ENCODE measurements at places on chromosomes 16 and 17.

DNA sequence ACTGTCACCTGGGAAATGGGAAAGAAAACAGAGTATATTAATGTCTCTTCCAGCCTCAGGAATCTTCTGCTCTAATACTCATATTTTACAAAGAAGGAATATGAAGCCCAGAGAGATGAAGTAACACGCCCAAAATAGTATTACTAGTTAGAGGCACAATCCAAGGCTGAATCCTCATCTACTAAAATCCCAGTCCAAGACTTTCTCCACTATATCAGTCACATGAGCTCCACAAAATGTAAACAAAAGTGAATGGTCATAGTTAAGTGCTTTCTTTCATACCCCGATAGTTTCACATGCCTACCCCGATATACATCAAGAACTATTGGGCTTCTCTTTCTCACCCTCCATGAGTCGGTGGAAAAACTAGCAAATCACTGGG lies 965 bp downstream of the INTS2 start:
- H3K36me3 ChIP-seq, result peaks cover 13% of the 10 kb centered on the region
- H3K27me3 ChIP-seq, result no peaks in the 10 kb centered on the region
- peak overlapping the region; percentile 76 for H3K4me3 ChIP-seq
- peak overlapping the region; percentile 81 for H3K27ac ChIP-seq
- DNase-seq, result no peak

DNA sequence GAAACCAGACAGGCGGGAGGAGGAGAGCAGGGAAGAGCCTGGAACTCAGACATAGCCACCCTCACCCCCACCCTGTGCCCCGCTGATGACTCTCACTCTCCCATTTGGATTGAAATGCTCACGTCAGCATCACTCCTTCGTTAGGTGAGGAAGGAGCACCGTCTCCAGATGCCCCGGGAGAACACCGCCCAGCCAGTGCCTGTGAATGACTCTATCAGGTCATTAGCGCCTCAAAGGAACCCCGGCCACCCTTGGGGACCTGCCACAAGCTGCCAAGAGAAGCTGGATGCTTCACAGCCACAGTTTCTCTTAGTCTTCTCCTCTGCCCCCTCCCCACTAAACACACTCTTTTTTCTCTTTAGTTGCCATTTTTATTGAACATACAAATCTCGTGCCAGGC lies 66.0 kb downstream of the CACNG3 start:
- no peak overlapping the region for H3K27ac ChIP-seq
- no peak overlapping the region for H3K4me3 ChIP-seq
- no peaks in the 10 kb centered on the region for H3K36me3 ChIP-seq
- no peaks in the 10 kb centered on the region for H3K27me3 ChIP-seq

DNA sequence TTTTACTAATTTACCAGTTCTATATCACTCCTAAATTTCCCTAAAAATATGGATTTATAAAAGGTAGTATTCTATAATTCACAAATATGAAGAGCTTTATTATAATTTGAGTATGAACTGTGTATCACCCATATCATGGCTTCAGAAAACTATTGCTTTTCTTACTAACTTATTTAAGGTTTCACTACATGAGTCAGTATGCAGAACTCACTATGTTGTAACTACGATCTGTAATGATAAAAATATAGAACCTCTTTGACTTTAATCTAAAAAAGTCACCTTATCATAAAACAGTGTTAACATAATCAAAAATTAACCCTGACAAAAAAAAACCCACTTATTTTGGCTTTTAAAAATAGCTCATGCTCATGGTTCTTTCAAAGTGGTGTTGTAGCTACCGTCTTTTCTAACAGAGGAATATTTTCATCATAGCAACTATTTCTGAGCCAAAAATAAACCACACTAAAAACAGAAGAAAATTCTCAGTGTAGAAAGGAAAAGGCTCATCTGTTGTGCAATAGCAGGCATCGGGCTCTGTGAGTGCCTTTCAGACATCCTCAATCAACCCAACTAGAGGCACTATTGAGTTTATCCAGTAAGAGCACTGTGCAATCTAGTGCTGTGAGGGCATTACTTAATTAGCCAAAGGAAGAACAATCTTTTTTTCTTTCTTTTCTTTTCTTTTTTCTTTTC lies 42.1 kb downstream of the ITGAM start:
- peak; percentile 23 for DNase-seq
- H3K4me3 ChIP-seq, result no peak overlapping the region
- no peak overlapping the region for H3K27ac ChIP-seq
- no peaks in the 10 kb centered on the region for H3K27me3 ChIP-seq
- no peaks in the 10 kb centered on the region for H3K4me1 ChIP-seq

DNA sequence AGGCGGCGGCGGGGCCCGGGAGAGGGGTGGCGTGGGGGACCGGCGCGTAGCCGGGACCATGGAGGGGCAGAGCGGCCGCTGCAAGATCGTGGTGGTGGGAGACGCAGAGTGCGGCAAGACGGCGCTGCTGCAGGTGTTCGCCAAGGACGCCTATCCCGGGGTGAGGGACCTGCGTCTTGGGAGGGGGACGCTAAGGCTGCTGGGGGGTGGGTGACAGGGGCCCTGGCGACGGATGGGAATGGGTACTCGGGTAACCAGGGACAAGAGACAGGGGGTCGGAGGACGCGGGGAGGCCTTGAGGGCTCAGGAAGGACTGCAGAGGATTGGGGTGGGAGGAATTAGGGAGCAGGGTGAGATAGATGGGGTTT lies 243 bp downstream of the RND2 start:
- no peaks in the 10 kb centered on the region for H3K36me3 ChIP-seq
- DNase-seq, result peak; percentile 75
- H3K4me3 ChIP-seq, result peak overlapping the region; percentile 98
- no peak overlapping the region for H3K27ac ChIP-seq

DNA sequence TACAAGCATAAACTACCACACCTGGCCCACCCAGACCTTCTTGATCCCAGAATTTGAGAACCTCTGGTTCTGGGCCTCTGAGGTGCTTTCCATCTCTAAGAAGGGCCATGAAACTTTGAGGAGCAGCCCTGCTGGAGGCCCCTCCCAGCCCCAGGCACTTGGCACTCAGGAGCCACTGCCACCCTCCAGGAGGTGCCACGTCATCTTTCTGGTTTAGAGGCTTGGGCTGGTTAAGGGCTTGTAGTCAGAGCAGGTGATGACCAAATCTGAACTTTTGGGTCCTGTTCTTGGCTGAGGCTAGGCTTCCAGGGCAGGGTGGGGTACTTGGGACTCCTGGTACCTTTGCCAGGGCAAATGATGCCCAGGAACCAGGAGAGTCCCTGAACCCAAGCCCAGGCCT lies 13.8 kb upstream of the DLX4 start:
- H3K4me1 ChIP-seq, result no peaks in the 10 kb centered on the region
- no peak for DNase-seq
- no peak overlapping the region for H3K4me3 ChIP-seq
- no peaks in the 10 kb centered on the region for H3K36me3 ChIP-seq
- peaks cover 3% of the 10 kb centered on the region for H3K27me3 ChIP-seq
- H3K27ac ChIP-seq, result no peak overlapping the region

DNA sequence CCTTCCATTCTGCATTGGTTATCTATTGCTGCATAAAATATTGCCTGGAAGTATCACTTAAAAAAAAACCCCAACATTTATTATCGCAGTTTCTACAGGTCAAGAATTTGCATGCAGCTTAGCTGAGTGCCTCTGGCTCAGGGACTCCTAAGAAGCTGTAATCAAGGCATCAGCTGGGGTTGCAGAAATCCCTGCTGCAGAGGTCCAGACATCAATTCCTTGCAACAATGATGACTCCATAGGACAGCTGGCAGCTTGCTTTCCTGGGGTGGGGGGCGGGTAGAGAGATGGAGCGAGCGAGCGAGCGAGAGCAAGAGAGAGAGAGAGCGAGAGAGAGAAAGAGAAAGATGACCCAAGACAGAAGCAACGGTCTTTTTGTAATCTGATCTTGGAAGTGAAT lies 308.1 kb downstream of the HAPSTR1 start:
- no peaks in the 10 kb centered on the region for H3K27me3 ChIP-seq
- H3K4me1 ChIP-seq, result peaks cover 10% of the 10 kb centered on the region
- DNase-seq, result no peak
- H3K36me3 ChIP-seq, result no peaks in the 10 kb centered on the region

GRCh38 chr17:67138392-67138791 lies 94.0 kb downstream of the CACNG1 start:
- H3K36me3 ChIP-seq, result no peaks in the 10 kb centered on the region
- DNase-seq, result no peak
- H3K27me3 ChIP-seq, result no peaks in the 10 kb centered on the region
- no peak overlapping the region for H3K4me3 ChIP-seq

- no peaks in the 10 kb centered on the region for H3K4me1 ChIP-seq
- DNase-seq, result no peak
These were observed 3.9 kb upstream of the SLC12A3 start for GRCh38 chr16:56861092-56861610.

DNA sequence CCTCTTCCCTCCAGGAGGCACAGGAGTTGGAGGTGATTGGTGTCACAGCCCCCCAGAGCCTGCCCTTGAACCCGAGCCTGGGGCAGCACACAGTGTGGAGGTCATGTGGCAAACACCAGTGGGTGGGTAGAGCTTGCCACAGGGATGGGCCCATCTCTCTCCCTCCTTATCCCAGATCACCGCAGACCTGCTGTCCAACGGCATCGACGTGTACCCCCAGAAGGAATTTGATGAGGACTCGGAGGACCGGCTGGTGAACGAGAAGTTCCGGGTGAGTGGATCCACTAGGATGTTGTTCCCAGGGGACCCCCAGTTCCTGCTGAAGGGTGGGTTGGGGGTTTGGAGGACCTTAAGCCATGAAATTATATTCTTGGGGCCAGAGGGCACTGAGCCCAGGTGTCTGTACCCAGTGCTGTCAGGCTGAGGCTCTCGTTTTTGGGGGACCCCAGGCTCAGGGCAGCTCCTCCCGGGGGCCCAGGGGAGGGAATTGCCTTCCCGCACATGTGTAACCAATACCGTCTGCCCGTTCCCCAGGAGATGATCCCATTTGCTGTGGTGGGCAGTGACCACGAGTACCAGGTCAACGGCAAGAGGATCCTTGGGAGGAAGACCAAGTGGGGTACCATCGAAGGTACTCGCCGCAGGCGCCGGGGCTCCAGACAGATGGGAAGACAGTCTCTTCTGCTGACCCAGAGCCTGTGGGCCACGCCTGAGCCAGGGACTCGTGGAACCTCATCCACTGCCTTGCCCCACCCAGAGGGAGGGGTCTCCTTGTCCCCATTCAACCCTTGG lies 351.9 kb downstream of the SEC14L1 start:
- no peak overlapping the region for H3K27ac ChIP-seq
- H3K4me1 ChIP-seq, result no peaks in the 10 kb centered on the region
- H3K4me3 ChIP-seq, result no peak overlapping the region
- H3K36me3 ChIP-seq, result no peaks in the 10 kb centered on the region
- DNase-seq, result no peak

DNA sequence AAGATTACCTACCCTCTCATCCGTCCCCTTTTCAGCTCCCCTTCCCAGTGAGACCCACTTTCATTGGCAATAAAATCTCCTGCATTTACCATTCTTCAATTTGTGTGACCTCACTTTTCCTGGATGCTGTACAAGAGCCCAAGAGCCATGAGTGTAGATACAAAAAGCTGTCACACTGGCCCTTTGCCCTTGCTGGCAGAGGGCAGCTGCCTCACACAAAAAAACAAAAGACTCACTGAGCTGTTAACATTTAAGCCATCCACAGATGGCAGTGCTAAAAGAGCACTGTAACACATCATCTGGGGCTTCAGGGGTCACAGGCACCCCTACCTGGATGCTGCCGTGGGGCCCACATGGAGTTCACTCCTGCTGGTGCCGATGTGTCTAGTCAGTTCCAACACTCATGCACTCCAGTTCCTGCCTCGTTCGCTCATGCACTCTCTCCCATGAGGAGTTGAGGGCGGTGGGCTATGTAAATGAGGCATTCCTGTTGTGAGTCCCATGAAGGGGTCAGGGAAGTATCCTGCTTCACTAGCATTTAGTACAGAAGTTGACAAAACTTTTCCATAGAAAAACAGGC lies 123.1 kb downstream of the CA10 start:
- H3K4me1 ChIP-seq, result no peaks in the 10 kb centered on the region
- H3K27me3 ChIP-seq, result no peaks in the 10 kb centered on the region
- H3K4me3 ChIP-seq, result no peak overlapping the region
- H3K36me3 ChIP-seq, result no peaks in the 10 kb centered on the region
- no peak overlapping the region for H3K27ac ChIP-seq

DNA sequence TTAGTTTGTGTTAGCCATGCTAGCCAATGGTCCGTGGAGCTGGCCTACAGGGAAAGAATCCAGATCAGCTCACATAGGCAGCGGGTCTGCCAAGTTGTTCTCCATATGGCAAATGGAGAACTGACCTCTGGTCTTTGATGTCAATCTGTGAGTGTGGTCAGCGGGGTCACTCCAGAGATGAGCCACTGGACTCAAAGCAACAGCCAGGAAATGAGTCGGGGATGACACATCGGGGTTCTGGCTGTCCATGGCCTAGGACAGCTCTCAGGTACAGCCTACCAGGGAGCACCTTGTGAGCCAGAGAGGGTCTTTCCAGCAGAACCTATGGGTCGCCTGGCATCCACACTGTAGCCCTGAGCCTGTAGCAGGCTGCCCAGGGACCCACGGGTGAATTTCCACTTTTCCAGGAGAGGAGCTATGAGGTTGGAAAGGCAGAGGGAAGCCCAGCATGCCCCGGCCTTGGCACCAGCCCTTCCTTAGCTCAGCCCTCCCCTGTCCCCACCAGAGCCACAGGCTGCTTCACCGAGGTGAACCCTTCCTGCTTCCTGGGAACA lies 203.0 kb upstream of the TNRC6C start:
- no peak overlapping the region for H3K27ac ChIP-seq
- DNase-seq, result no peak
- no peaks in the 10 kb centered on the region for H3K36me3 ChIP-seq
- H3K4me3 ChIP-seq, result no peak overlapping the region
- H3K4me1 ChIP-seq, result no peaks in the 10 kb centered on the region
- no peaks in the 10 kb centered on the region for H3K27me3 ChIP-seq

DNA sequence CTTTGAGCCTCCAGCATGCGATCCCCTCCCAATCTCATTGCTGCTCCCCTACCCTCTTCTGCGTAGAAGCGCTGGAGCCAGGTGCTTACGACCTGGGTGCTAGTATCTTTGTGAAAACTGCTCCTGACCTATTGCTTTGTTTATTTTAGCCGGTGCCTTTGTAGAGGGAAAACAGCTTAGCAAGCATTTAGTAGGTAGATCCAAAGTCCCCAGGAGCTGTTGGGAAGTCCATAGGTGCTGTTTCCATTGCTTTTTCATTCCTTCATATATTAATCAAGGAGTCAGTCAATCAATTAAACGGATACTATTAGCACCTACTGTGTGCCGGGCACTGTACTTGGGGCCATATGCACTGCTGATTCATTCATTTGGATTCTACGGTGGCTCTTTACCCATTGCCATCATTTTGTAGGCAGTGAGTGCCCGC lies 497.6 kb downstream of the WWOX start:
- H3K4me1 ChIP-seq, result no peaks in the 10 kb centered on the region
- no peaks in the 10 kb centered on the region for H3K27me3 ChIP-seq
- no peaks in the 10 kb centered on the region for H3K36me3 ChIP-seq

- peak overlapping the region; percentile 39 for H3K27ac ChIP-seq
- no peaks in the 10 kb centered on the region for H3K27me3 ChIP-seq
- peak; percentile 99 for DNase-seq
- no peaks in the 10 kb centered on the region for H3K4me1 ChIP-seq
- H3K4me3 ChIP-seq, result peak overlapping the region; percentile 98
These were observed 941 bp upstream of the FBXL20 start for GRCh38 chr17:39402244-39402889.

GRCh38 chr16:15950161-15950854 lies 892 bp downstream of the ABCC1 start:
- peak; percentile 31 for DNase-seq
- peak overlapping the region; percentile 34 for H3K27ac ChIP-seq
- peak overlapping the region; percentile 81 for H3K4me3 ChIP-seq
- no peaks in the 10 kb centered on the region for H3K36me3 ChIP-seq
